ENCODE measurements at places on chromosomes 16 and 17. TPM values are rescaled to one million over a fixed set of nuclear protein-coding genes. Genes with fewer than 3 reads are reported as not detected.
A peak's percentile ranks its signal among the peaks of the same experiment; 100 is the strongest.

DNA sequence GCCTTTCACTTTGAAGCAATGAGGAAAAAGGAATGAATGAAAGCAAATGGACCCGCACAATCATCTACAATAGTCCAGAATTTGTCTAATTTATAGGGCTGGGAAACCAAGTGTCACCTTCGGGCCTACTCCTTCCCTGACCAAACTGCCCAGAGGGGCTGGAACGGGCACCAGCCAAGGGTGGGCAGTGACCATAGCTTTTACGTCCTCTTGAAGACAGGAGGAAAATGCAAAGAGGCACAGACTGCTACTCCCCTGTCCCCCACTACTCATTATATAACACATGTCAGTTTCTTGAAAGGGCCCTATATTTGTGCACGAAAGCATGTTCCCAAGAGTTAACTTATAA lies 122.3 kb downstream of the ZFHX3 start:
- H3K4me1 ChIP-seq = no peaks in the 10 kb centered on the region
- H3K4me3 ChIP-seq = no peak overlapping the region
- no peaks in the 10 kb centered on the region for H3K36me3 ChIP-seq
- no peaks in the 10 kb centered on the region for H3K27me3 ChIP-seq
- H3K27ac ChIP-seq = no peak overlapping the region
- DNase-seq = no peak

- H3K36me3 ChIP-seq = peaks cover 42% of the 10 kb centered on the region
- H3K27ac ChIP-seq = no peak overlapping the region
- H3K27me3 ChIP-seq = no peaks in the 10 kb centered on the region
Observed at GRCh38 chr17:46730026-46730425, 88.5 kb downstream of the WNT3 start.

DNA sequence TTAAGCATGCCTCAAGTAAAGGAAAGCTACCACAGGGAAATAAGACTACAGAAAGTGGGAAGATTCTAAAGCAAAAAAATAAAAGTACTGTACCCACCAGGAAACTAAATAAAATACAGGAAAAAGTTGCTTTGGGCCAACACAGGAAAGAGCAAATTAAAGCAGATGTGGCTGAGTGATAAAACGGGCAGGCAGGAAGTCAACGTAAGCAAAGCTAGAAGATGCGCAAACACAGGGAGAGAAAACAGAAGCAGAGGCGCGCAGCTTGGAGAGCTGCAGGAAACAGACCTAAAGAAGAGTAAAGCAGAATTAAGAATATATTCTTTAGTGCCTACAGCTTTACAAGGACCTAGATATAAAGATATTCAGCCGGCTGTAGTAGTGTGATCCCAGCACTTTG lies 21.7 kb downstream of the USP36 start:
- H3K4me1 ChIP-seq = peaks cover 59% of the 10 kb centered on the region
- DNase-seq = peak; percentile 62
- peak overlapping the region; percentile 3 for H3K4me3 ChIP-seq
- peaks cover 85% of the 10 kb centered on the region for H3K36me3 ChIP-seq

DNA sequence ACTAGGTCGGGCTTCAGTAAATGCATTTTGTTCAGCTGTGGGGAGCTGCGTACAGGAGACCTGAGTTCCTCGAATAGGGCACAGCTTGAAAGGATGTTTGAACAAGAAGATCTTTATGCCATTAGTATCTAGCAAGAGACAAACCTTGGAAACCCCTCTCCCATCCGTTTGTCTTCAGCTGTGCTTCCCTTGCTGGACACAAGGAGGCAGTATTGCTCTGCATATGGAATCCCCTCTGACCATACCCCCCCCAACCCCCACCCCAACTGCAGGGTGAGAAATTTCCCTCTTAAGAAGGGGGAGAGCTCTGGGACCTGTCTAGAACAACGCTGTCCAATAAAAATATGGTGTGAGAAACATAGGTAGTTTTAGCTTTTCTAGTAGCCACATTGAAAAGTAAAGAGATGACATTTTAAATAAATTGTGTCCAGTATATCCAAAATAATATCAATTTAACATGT lies 1.6 kb downstream of the MRM1 start:
- no peak overlapping the region for H3K27ac ChIP-seq
- no peaks in the 10 kb centered on the region for H3K27me3 ChIP-seq
- H3K4me1 ChIP-seq = peaks cover 31% of the 10 kb centered on the region

The GGT6 gene
- not detected for total RNA-seq

Measured in CD4-positive, alpha-beta T cell (primary cell).